ENCODE measurements at places on chromosomes 5 and 9. TPM values are rescaled to one million over a fixed set of nuclear protein-coding genes. Genes with fewer than 3 reads are reported as not detected.

DNA sequence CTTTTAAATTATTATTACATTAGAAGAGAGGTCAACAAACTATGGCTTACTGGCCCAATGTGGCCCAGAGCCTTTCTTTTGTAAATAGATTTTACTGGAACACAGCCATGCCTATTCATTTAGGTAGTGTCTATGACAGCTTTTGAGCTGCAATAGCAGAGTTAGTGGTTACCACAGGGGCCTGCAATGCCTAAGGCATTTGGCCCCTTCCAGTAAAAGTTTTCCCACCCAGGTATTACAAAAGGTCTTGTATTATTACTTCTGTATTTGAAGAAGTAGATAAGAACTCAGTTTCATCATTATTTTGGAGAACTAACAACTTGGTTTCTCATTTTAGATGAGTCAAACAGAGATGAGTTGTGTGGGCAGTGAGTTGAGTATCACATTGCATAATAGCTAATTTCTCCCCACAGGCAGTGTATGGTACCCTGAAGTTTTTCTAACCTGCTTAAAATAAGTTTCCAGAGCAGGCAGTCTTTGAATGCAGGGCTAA is 9.5 kb downstream of the MTRR start:
- no peaks in the 10 kb centered on the region for H3K27me3 ChIP-seq
- peaks cover 30% of the 10 kb centered on the region for H3K36me3 ChIP-seq
- DNase-seq: no peak
- no peak overlapping the region for H3K4me3 ChIP-seq
- H3K27ac ChIP-seq: no peak overlapping the region

- no peaks in the 10 kb centered on the region for H3K27me3 ChIP-seq
- no peaks in the 10 kb centered on the region for H3K4me1 ChIP-seq
- no peak overlapping the region for H3K27ac ChIP-seq
- no peak overlapping the region for H3K4me3 ChIP-seq
Measured at GRCh38 chr5:60960591-60960990, 15.6 kb downstream of the NDUFAF2 start.

DNA sequence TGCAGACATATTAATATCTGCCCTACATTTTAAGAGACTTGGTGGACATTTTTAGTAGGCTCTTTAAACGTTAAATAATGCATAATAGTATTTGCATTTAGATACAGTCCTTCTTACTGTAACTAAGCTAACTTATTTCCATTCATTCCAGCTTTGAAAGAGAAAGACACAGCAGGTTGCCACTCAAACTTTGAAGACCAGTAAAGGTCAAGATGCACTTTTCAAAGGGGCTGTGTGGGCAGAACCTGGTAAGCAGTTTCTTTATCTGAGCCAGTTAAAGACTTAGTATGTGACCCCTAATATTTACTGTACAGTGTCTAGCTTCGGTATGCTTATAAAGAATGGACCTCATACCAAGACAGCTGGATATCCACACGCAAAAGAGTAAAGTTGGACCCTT is 20.8 kb downstream of the PLGRKT start:
- H3K36me3 ChIP-seq: peaks cover 29% of the 10 kb centered on the region
- no peaks in the 10 kb centered on the region for H3K4me1 ChIP-seq
- H3K4me3 ChIP-seq: no peak overlapping the region
- H3K27me3 ChIP-seq: no peaks in the 10 kb centered on the region

DNA sequence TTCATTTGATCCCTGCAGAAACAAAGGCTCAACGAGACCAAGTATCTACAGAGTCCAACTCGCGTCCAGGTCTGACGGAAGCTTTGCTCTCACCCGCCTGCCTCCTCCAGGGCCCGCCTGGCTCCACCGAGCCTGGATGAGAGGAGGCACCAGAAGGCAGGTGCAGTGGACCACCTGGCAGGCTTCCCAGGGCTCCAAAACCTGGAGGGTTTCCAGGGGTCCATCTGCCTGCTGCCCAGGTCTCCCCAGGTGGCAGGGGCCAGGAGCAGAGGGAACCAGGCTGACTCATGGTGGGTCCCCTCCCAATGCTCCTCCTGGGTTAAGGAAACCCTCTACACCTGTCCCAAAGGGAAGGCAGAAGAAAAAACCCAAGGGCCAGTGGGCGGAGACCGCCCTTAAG is 59.5 kb downstream of the VAV2 start:
- H3K4me3 ChIP-seq: no peak overlapping the region
- peak overlapping the region; percentile 53 for H3K27ac ChIP-seq
- peaks cover 11% of the 10 kb centered on the region for H3K4me1 ChIP-seq
- H3K27me3 ChIP-seq: no peaks in the 10 kb centered on the region

BRD3OS gene
- total RNA-seq: 16.1 TPM

ELAVL2 gene
- 1.4 TPM for total RNA-seq

DNA sequence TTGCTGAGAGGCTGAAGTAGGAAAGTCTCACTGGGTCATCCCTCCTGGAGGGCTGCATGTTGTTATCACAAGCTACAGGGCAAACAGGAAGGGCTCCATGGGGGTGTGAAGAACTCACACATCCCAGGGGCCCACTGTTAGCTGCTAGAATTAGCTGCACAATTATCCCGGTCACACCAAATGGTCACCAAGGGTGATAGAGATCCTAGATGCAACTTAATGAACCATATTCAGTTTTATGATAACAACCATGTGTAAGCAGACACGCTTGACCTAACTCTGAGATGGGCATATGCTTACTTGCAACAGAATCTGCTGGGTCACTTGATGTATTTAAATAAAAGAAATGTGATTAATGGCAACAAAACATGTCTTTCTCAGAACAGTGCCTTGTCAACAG is 143.5 kb upstream of the C6 start:
- no peaks in the 10 kb centered on the region for H3K27me3 ChIP-seq
- no peak overlapping the region for H3K27ac ChIP-seq
- H3K4me3 ChIP-seq: no peak overlapping the region
- H3K4me1 ChIP-seq: no peaks in the 10 kb centered on the region
- no peak for DNase-seq

DNA sequence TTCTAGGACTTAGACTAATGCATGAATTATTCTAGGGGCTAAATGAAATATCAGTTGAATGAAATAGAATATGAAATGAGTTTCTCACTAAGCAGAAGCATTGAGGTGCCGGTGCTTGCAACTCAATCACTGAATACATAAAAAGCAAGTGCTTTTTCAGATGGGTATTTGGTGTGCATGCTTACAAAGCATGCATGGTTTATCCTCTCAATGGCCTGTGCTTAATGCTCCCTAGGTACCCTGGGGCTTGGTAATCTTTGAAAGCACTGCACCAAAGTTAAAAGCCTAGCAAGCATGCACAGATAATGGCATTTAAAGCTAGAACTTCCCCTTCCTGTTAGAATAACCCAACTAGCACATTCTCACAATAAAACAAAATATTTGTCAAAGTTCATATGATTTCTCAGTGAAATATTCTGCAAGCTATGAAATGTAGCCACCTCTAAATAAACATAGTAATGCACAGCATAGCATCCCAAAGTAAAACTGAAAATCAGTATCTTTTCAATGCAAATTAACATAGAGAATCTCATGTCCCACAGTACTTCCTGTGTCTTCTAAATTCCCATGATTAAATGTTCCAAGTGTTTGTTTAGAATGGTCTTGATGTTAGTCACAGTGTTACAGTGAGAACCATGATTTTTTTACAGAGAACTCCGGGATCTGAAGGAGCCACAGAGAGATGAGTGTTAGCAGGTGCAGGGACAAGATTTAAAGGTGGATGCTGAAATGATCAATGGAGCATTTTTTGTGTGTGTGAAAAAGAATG is 143.4 kb upstream of the CDH6 start:
- H3K4me1 ChIP-seq: peaks cover 15% of the 10 kb centered on the region
- H3K27me3 ChIP-seq: no peaks in the 10 kb centered on the region
- no peak overlapping the region for H3K27ac ChIP-seq

GRCh38 chr9:132187121-132187620 is 25.3 kb downstream of the NTNG2 start:
- H3K36me3 ChIP-seq: no peaks in the 10 kb centered on the region
- H3K4me3 ChIP-seq: no peak overlapping the region
- no peak for DNase-seq
- peak overlapping the region; percentile 2 for H3K27ac ChIP-seq
- H3K4me1 ChIP-seq: peaks cover 27% of the 10 kb centered on the region
- H3K27me3 ChIP-seq: peaks cover 32% of the 10 kb centered on the region

DNA sequence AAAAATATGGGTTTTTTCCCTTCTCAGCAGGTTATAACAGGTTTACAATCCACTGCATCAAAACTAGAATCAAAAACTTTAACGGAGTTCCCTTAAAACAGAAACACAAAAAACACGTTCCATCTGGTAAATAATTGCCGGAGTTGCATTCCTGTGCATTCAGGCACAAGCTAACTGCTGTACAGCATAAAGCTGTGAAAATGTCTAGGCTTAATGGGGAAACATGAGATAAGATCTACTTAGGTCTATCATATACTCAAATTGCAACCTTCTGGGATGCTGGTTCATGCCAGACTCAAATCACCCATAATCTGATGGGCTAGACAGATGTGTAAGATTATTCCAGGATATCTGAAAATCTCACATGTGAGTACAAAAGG is 265.3 kb downstream of the DOCK8 start:
- H3K4me1 ChIP-seq: peaks cover 21% of the 10 kb centered on the region
- H3K36me3 ChIP-seq: peaks cover 19% of the 10 kb centered on the region
- no peak overlapping the region for H3K4me3 ChIP-seq
- DNase-seq: no peak
- no peaks in the 10 kb centered on the region for H3K27me3 ChIP-seq
- peak overlapping the region; percentile 32 for H3K27ac ChIP-seq

DNA sequence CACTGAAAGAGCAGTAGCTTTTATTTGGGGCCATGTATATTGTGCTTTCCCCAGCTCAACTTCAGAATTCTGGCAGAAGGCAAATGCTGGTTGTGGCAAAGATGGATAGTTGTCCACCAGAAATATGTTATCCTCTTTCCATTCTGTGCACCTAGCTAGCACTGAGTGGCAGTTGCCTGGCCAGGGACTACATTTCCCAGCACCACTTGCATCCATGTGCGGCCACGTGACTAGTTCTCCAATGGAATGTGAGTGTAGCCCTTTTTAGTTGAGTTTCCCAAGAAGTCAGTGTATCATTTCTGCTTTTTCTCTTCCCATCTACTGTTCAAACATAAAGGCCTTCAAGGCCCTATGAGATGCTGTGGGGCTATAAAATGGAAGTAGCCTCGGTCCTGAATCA is 354.0 kb upstream of the CLINT1 start:
- H3K27me3 ChIP-seq: peaks cover 14% of the 10 kb centered on the region
- no peak overlapping the region for H3K4me3 ChIP-seq
- no peak overlapping the region for H3K27ac ChIP-seq
- H3K36me3 ChIP-seq: no peaks in the 10 kb centered on the region
- H3K4me1 ChIP-seq: no peaks in the 10 kb centered on the region
- no peak for DNase-seq

DNA sequence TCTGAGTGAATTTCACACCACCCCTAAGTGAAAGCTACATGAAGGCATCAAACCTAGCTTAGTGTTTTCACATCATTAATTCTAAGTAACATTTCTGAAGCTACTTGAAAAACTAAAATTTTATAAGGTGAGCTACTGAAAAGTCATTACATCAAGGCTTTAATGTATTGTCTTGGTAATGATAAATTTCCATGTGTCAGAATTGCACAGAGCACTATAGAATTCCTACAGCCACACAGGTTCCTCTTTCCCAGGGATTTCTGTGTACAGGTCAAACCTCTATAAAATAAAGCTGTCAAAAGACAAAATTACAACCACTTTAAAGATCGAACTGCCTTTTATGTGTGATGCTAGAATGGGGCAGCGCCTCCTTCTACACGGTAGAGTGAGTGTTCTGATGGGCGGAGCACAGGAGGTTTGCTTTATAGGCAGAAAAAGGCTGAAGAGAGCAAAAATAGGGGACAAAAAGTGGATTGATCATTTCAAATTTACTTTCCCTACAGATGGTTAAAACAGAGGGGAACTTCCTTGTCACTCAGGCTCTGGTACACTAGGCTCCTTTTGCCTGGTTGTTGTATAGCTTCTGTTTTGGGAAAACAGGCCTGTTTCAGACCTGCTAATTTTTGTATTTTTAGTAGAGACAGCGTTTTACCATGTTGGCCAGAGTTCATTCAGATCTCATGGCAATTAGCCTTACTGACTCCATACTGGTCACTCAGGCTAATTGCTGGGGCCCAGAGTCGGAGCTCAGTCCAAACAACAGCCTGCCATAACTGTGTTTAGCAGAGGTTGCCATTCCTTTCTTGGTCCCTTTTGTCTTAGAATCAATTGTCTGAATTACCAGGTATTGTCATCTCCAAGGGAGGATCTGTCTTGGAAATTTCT is 102.5 kb upstream of the BASP1 start:
- H3K36me3 ChIP-seq: no peaks in the 10 kb centered on the region
- H3K4me3 ChIP-seq: no peak overlapping the region
- no peak overlapping the region for H3K27ac ChIP-seq
- no peak for DNase-seq

GZMA gene
- not detected for total RNA-seq

PCDHGB3 gene
- 0.64 TPM for total RNA-seq

DNA sequence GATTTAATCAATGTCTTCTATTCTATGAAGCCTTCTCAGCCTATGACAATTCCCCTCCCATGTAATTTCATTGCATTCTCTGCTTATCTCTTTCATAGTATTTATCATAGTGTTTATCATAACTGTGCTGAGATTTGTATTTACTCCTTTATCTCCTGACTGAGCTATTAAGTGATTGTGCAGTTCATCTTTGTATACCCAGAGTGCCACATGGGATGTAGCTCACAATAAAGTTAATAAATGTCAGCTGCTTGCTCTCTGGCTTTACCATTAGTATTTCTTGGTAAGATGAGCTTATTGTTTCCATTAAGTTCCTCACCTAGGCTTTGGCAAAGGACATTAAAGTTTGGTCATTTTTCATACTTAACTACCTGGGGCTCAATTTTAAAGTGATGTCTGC is 275.1 kb upstream of the MPDZ start:
- H3K27ac ChIP-seq: peak overlapping the region; percentile 69
- no peak overlapping the region for H3K4me3 ChIP-seq
- no peak for DNase-seq

DNA sequence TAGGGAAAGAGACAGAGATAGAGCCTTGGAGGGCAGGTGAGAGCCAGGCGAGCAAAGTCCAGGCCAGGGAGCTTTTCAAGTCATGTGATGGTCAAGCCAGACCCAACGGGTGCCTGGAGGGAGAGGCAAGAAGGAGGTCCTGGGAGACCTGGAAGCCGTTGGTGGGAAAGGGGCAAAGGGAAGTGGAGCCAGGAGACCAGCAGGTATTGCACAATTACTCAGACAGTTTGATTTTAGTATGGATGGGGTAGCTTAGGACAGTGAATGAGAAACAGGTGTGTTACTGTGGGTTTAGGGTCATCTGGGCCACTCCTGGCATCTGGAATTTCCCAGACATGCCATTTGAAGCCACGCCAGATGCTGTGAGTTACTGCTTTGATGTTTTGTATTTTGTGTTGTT is 5.1 kb downstream of the SECISBP2 start:
- no peak overlapping the region for H3K27ac ChIP-seq
- no peak for DNase-seq
- H3K4me1 ChIP-seq: peaks cover 26% of the 10 kb centered on the region
- no peaks in the 10 kb centered on the region for H3K27me3 ChIP-seq

- no peak overlapping the region for H3K4me3 ChIP-seq
- H3K4me1 ChIP-seq: peaks cover 17% of the 10 kb centered on the region
Measured at GRCh38 chr9:112747094-112747493, 3.5 kb upstream of the SNX30 start.

PRLR gene
- total RNA-seq: 2.1 TPM

ROPN1L gene
- total RNA-seq: 0.45 TPM

- no peak overlapping the region for H3K4me3 ChIP-seq
- H3K4me1 ChIP-seq: peaks cover 3% of the 10 kb centered on the region
- H3K27me3 ChIP-seq: no peaks in the 10 kb centered on the region
- H3K36me3 ChIP-seq: peaks cover 2% of the 10 kb centered on the region
- H3K27ac ChIP-seq: no peak overlapping the region
Measured at GRCh38 chr9:95272830-95273229, 44.7 kb downstream of the FANCC start.

GRCh38 chr5:132428147-132428482 is 58.6 kb downstream of the SLC22A5 start:
- peaks cover 3% of the 10 kb centered on the region for H3K27me3 ChIP-seq
- no peak overlapping the region for H3K4me3 ChIP-seq
- peaks cover 47% of the 10 kb centered on the region for H3K4me1 ChIP-seq
- peaks cover 4% of the 10 kb centered on the region for H3K36me3 ChIP-seq

AMBP gene
- total RNA-seq: 0.22 TPM
